T47D (cell line): ENCODE measurements at places on chromosomes 1 and 21.

GRCh38 chr1:201381130-201381529, 3.6 kb upstream of the TNNT2 start:
- DNase-seq: peak; percentile 71

DNA sequence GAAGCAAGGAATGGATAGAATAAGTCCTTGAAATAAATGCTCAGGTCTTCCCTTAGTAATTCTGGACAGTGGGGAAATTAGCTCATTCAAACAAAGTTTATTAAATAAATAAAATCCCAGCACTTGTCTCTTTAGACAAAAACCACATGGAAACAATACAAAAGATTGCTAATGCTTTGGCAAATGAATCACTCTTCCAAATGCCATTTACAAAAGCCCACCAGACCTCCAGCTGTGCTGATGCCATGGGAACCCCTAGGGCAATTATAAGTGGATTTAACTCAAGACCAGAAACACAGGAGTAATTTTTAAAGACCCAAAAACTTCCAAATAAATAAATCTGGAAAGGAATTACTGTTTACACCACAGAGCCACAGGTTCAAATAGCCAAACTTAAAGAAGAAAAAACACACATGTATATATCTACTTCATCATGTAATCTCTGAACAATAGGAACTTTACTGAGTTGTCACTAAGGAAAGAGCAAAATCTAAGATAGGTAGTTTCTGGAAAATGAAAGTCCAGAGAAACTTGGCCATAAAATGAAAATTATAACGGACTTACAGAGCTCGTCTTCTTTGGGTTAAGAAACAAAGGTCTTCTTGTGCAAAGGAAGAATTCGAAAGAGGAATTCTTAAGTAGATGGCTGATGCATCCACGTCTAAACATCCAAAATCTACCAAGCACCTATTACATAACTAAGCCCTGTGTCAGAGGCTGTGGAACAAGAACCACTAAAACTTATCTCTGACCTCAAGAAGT, 399.4 kb downstream of the SMYD3 start:
- no peak for DNase-seq

DNA sequence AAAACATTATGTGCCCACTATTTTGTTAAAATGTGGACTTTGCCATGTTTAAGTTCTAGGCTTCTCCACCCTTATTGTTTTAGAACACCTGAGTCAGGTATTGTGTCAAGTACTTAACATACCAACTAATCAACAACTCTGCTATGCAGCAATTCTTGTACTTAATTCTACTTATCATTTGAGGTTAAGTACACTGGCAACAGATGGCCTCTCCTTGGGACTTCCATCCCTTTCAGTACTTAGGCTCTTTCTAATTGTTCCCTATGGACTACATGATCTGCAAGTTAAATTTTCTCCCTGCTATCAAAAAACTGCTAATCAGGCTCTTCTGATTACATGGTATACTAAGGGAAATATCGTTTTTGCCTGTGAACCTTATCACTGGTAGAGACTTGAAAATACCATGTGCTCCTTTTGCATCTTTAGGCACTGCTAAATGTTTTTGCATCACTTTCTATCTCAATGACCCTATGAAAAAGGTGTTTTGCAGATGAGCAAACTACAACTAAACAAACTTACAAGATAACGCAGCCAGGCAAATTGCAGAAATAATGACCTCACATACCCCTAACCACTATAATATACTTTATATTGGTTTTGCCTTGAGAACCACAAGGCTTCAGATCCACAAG, 18.9 kb downstream of the SFPQ start:
- DNase-seq: no peak

DNA sequence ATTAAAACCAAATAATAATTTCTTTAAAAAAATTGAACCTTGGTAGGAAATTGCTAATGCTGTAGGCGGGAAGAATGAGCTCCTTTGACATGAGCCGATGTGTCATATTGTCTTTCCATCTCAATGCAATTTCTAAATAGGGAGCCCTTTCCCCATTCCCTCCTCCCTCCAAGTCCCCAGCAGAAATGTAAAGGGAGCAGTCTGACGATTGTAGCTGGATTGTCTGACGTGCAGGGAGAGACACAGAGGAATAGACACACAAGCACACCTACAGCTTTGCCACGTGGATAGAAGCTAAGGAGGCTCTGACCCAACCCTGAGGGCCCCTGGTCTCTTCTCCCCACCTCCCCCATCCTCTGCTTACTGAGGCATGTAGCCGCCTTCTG, 3.6 kb upstream of the SYT6 start:
- DNase-seq: no peak

GRCh38 chr1:10693497-10694273, 102.8 kb downstream of the CASZ1 start:
- DNase-seq: no peak

DNA sequence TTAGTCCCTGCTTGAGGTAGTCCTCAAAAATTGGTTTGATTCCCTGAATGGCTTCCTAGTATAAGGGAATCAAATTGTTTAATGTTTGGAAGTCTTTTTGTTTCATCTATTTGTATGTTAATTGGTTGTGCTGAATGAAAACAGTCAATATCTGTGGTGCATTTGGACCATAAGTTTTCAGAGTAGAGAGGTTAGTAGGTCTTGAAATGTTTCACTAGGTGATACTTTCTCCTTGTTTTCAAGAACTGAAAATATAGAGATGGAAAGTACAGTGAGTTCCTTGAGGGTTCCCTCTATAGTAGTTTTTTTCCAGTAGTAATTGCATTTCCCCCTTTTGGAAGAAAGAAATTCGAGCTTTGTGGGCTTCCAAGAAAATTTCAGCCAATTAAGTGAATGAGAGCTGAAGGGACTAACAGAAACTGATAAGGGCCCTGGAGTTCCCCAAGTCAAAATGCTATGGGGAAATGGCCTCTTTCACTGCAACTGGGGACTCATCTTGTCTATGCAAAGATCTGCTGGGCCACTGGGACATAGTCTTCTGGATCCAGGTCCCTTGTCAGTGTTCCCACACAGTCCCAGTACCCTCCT, 18.6 kb upstream of the CEP350 start:
- DNase-seq: no peak

DNA sequence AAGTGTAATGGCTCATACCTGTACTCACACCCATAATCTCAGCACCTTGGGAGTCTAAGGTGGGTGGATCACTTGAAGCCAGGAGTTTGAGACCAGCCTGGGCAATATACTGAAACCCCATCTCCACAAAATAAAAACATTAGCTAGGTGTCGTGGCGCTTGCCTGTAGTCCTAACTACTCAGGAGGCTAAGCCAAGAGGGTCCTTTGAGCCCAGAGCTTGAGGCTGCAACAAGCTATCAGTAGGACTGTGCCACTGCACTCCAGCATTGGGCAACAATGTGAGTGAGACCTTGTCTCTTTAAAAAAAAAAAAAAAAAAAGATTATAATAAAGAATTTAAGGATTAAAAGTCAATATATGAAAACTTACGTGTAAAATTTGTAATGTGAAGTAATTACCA, 11.7 kb downstream of the BPNT1 start:
- no peak for DNase-seq

DNA sequence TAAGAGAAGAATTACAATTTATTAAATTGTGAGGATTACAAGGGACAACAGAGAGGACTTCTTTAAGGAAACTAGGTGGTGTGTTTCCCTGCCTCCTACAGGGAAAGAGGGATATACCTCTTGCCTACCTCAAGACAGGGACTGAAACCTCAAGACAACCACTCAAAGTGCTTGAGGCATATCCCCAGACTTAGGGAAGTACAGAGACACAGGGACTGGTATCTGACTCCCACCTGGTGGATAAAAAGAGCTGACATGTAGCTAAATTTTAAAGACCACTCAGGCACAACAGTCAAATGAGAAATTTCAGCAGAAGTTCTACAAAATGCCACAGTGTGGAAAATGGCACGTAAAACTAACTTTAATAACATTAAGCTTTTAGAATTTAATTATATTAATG, 21.3 kb downstream of the DENND2C start:
- DNase-seq: no peak

DNA sequence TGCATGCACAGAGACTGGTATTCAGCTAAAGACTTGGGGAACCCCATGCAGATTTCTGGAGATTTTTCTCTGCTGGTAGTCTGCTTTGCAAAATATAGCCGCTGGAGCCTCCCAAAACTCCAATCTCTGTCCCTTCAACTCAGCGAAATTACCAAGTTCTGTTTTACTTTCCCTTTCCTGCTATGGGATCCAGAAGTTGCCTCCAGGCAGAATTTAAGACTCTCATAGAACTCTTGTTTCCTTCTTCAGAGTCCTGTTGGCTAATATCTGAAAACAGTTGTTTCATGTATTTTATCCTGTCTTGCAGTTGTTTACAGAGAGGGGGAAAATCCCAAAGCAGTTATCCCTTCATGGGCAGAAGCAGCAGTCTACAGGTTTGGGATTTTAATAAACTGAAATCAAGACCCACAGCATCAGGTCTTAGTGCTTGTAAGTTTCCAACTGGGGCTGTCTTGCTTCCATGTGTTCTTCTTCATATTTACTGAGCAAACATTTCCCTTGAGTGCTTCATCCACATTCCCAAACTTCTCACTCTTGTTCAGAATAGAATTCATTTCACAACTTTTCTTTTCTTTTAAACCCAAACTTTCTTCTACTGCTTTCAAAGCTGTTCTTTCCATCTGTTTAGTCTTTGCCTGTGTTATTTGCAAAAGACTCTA, 221.3 kb upstream of the DMRTA2 start:
- DNase-seq: peak; percentile 55

- no peak for DNase-seq
These were observed 9.0 kb downstream of the FAM20B start for GRCh38 chr1:179034720-179035119.

DNA sequence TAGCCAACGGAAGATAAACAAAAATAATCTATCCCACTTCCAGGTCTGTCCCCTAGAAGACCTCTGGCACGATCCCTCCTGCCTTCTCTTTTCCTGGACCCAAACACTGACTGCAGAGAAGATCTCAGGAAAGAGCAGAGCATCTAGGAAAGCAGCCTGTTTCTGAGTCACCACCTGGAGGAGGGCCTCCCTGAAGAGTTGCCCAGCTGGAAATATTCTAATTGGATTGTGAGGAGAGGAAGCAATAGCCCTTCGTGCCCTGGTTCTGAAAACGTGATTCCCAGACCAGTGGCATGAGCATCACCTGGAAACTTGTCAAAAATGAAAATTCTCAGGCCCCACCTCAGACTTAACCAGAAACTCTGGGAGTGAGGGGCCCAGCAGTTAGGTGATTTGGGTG, 411.1 kb downstream of the SETD4 start:
- peak; percentile 10 for DNase-seq

- peak; percentile 70 for DNase-seq
These were observed 49.1 kb upstream of the CR2 start for GRCh38 chr1:207404849-207405525.

- no peak for DNase-seq
These were observed 143.9 kb downstream of the RGS7 start for GRCh38 chr1:241213139-241213538.

GRCh38 chr1:93079685-93080141, 630 bp downstream of the MTF2 start:
- DNase-seq: no peak

GRCh38 chr1:45687754-45688740, at the start of gene TMEM69:
TMEM69 (plus strand) TSS chr1:45688181; CDS start chr1:45691069, 2,888 bp downstream.
- peak; percentile 41 for DNase-seq

DNA sequence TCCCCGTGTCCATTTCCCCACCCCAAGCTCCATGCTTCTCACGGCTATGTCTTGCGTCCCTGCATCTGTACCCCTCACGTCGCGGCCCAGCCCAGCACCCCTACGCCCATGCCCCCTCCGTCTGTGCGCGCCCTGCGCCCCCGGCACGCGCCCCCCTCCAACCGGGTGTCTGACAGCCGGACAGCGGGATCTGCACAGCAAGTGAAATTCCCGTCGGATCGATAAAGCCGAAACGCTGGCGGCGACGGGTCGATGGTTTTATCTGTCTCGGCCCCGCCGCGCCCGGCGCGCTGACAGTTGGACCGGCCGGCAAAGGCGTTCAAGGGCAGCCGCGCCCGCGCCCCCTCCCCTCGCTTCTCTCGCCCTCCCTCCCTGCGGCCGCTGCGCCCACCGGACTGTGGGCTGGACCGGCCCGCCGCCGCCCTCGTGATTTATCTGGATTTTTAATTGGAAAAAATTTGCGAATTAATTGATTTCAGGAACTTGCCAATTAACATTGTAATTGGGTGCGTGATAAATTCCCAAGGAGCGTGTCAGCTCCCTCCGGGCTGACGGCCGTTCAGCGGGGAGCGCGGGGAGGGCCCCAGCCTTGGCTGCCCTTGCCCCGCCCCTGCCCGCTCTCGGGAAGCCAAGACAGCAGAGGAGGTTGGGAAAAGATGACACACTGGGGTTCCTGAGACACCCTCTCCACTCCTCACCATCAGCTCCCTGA, 57.1 kb downstream of the TMEM53 start:
- DNase-seq: no peak

DNA sequence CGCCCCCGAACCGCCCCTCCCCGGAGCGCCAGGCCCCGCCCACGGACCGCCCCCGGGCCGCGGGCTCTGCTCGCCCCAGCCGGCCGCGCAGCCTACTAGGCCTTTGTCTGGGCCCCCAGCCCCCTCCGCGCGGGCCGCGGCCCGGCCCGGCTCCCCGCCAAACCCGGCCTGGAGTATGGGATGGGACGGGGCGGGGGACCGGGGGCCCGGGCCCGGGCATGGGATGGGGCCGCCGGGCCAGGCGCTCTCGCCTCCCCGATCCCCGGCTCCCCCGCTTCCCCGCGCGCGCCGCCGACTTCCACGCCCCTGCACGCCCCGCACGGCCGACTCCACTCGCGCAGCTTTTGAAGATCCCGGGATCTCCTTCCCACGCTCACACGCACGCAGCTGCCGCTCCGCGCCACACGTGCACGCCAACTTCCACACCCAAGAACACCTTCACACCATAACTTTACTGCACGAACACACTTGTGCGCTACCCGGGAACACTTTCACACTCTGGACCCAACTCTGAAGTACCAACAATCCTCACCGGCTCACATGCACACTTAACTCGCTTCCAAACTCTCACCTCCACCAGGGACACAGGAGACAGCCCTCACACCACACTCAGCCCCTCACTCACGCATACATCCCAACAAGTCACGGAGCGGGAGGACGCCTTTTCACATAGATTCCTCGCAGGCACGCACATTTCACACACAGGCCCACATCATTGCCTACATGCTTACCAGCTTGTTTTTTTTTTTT, 437 bp upstream of the HSPG2 start:
- DNase-seq: peak; percentile 90

GRCh38 chr1:165903672-165904071, 76.3 kb downstream of the UCK2 start:
- DNase-seq: no peak

GRCh38 chr1:116352349-116352813, 20.7 kb upstream of the ATP1A1 start:
- DNase-seq: no peak

DNA sequence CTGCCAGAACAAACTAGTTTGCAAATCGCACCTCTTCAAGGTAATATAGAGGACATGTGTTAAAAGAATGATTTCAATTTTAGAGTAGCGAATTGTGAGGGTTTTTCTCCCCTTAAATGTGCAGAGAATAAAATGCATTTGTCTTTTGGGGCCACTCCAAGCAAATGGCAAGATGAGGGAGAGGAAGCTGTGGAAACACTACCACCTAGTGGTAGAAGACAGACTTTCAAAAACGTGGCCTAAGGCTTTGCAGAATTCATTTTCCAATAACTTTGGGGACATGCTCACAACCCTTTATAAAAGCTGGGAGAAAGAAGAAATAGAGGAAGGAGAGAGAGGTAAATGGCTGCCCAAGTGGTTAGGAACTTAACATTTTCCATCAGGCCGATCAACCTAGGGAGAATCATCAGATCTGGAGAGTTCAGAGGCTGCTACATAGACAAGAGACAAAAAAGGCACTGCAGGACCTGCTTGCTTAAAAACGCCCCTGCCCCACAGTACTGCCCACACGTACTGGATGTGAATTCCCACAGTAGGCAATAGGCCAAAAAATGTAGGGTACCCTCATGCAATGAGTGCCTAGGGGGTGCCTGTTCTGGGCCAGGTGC, 15.7 kb upstream of the RCAN1 start:
- peak; percentile 50 for DNase-seq
